ENCODE measurements at places on chromosomes 7 and 10.

DNA sequence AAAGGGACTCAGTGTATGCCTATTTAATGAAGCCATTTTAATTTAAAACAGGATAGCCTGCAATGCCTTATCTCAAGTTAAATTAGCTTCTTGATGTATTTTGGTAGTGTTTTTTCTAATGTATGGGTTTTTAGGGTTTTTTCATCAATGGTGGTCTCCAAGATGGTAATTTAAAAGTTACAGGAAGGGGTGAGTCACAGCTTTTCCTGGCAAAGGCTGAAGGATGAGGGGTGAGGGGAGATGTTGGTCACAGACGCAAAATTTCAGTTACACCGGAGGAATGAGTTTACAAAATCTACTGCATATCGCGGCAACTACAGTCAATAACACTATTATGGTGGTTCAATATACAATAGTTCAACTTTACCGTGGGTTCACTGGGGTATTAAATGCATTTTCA lies 31.6 kb downstream of the CCDC3 start:
- DNase-seq, result no peak

DNA sequence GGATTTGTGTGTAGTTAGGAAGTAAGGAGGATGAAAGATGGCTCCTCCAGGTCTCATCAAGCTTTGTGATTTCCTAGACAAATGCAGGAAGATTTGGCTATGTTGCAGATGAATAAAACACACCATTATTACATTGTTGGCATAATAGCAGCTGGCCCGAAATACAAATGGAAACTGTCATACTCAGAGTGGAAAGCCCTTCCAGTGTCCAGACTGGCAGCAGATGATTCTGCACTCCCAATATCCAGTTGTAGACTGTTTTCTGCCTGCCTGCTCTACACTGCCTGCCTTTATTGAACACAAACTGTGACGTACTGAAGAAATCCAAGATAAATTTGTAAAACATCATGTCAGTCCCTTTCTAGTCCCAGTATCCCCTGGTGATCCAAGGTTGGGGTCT lies 99.7 kb upstream of the FZD1 start:
- no peak for DNase-seq

DNA sequence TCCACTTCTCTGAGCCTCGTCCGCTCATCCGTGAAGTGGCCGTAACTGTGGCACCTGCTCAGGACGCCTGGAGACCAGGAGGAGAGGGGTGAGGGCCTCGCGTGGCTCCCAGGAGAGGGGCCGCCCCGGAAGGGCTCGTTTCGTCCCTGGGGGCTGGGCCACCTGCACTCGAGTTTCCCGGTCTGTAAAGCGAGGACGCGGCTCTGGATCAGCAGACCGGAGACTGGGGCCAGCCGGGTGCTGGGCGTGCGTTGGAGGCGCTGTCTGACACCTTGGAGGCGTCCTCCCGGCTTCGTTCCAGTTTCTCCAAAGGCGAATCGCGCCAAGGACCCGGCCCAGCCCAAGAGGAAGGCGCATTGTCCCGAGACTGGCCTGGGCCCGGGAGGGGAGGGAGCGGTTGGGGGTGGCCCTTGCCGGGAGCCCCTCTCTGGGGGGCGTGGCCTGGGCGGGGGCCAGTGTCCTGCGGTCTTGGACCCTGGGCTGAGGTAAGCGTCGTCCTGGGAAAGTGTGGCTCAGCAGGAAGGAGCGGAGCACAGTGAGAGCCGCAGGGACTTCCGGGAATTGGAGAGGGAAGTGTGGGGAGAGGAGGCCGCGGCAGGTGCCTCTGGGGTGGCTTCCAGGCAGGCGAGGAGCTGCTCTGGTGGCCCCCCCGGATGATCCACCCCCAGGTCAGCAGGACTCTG lies 89.6 kb downstream of the FOXL3 start:
- no peak for DNase-seq

DNA sequence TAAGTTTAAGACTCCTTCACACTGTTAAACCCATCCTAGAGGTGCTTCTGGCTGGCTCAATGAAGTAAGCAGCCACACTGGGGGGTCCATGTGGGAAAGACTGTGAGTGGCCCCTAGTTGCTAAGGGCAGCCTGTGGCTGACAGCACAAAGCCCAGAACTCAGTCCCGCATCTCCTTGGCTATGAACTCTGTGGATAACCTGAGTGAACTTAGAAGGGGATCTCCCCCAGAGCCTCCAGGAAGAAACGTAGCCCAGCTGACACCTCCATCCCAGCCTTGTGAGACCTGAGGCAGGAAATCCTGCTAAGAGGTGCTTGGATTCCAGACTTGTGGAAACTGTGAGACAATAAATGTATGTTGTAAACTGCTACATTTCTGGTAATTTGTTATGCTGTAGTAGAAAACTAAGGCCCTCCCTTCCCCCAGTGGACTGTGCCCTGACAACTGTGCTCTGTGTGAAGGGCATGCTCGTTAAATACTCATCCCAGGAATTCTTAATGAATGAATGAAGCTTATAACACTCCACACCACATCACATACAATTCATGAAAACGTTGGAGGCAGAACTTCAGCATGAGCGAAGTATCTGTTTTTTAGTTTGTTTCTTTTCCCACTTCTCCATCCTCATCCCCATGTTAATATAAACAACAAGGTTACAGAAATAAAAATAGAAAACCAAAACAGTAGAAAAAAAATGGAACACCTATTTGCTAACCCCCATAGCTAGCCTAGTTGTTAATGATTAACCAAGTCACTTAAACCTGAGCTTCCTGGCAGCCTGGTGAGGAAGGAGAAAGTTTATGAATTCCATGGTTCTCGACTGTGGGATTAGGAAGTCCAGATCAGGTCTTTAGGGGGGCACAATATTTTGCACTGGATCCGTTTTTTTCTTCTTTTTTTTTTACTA lies 36.8 kb upstream of the AOAH start:
- no peak for DNase-seq

- DNase-seq, result no peak
These were observed 73.3 kb upstream of the COL13A1 start for GRCh38 chr10:69728335-69728870.

- DNase-seq, result no peak
These were observed 93.4 kb downstream of the RTKN2 start for GRCh38 chr10:62175251-62175650.

- DNase-seq, result no peak
These were observed 1.6 kb downstream of the MEOX2 start for GRCh38 chr7:15684871-15685270.

DNA sequence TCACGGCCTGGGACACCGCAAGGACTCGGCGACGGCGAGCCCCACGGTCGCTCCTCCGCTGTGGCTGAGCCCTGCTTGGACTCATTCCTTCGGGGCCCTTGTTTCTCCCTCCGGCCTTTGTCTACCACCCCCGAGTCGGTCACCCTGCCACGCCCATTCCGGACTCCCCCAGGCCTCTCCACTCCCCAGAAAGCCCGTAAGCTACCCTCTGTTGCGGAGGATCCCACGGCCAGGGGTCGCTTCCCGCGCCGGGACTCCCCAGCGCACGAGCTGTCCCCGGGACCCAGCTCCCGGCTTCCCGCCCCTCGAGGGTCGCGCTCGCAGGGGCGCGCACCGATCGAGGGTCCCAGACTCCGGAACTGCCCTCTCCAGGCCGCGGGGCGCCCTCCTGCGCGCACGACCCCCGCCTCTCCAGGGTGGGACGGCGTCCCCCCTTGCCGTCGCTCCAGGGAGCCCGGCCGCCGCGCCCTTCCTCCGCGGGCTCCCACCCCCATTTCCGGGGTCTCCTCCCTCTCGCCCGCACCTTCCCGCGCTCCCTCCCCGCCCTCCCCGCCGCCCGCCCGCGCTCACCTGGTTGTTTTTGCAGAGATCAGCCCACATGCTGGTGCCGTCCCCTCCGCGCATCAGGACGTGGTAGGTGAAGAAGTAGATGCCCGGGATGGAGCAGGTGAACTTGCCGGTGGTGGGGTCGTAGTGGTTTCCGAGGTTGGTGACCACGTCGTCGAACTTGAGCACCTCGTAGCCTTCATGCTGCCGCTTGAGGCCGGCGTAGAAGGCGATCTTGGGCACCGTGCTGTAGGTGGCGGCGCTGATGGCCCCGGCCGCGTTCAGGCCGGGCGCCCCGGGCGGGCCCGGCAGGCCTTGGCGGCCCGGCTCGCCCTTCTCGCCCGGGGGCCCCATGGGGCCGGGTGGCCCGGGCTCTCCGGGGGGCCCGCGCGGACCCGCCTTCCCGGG lies 1.5 kb downstream of the C1QL3 start:
- DNase-seq, result no peak

All from MV-4-11 (cell line).